Stimulated activated CD8-positive, alpha-beta memory T cell treated with anti-CD3 and anti-CD28 coated beads, Interleukin-15, amount 100 ng/mL, for 24 hours (primary cell): ENCODE measurements at places on chromosomes 13 and 19.

DNA sequence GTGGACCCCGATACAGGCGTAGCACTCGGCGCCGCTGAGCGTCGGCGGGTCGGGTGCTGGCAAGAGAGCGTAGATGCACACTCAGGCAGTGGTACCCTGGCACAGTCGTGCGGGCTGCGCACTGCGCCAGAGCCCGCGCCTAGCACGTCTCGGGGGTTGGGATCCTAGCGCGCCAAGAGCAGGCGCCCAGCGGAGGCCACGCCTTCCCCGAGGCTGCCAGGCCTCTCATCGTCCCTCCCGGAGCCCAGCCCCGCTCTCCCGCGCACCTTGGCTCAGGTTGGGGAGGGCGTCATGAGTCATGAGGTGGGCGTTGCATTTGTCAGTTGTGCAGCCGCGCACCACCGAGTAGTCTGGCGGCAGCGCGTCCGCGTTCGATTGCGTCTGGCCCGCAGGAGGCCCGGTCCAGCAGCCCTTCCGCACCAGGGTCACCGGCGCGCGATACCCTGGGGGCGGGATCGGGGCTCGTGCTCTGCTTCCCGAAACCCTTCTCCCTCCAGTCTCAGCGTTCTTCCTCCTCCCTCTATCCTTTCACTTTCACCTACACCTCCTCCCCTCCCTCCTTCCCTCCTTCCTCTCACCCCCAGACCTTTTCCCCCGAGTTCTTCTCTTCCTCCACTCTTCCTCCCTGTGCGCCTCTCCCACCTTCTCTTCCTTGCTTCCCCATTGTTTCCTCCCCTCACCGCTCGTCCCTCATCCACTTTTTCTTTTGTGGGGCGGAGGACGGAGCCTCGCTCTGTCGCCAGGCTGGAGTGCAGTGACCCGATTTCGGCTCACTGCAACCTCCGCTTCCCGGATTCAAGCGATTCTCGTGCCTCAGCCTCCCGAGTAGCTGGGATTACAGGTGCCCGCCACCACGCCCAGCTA lies 3.5 kb downstream of the LYPD5 start:
- DNase-seq = no peak

DNA sequence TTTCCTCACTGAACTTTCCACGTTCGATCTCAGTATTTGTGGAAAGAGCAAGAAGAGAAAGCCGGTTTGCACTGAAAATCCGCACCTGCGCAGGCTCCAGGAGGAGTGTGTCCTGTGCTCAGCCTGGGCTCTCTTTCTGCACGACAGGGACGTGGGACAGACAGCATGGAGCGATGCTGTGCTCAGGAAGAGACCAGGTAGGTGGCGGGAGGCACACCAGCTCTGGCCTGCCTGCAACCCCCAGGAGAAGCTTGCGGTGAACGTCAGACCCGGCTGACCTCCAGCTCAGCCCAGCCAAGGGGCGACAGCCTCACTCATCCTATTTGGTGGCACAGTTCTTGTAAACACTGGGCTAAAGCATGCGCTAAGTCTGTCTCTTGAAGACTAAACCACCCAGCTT lies 35.9 kb downstream of the NAXD start:
- no peak for DNase-seq

DNA sequence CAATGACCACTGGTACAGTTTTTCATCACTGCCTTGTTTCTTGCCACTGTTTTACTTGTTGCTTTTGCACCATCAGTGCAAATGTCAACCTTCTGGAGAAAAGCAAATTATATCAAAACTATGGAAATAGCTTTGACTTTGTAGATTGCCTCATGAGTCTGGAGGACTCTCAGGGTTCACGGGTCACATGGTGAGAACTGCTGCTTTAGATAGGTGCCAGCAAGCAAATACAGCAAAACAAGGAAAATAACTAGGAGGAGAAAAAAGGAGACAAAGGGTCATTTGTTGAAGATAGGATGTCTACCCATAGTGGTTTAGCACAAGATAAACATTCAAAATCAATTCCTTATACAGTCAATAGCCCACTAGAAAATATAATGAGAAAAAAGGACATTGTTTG lies 33.1 kb downstream of the POLR1D start:
- DNase-seq = no peak

DNA sequence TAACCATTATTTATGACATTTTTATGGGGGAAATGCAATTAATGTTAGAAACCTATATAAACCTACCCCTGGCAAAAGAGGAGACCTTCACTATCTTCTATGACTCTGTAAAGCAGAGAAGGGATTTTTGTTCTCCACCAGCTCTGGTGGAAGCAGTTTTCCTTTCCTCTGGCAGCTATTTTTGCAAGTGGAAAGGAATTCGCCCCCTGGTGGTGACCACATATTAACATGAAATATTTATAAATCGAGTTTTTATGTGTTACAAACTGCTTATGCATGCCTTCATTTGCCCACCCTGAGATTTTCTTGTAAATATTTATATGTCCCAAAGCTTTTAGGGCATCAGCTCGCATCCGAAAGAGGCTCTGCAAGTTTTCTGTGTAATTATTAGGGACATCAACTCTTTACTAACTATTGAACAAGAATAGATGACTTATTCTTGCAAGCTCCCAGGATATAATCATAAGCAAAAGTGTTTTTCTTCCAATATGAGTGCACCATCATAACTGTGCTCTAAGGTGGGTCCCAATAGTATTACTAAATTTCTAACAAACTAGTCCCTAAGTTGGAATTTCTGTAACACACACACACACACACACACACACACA lies 62.4 kb downstream of the SERTM1 start:
- no peak for DNase-seq

DNA sequence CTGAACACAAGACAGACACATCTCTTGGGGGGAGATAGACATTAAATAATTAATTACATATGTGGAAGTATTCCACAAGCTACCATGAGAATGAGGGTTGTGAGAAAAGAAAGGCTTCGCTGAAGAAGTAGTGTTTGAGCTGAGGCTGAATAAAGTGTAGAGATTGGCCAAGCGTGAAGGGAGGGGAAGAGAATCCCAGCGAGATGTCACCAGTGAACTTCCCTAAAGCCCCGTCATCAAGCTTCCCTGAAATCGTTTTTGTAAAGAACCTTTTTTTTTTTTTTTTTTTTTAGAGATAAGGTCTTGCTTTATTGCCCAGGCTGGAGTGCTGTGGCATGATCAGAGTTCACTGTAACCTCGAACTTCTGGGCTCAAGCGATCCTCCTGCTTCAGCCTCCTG lies 235.2 kb downstream of the KCNRG start:
- no peak for DNase-seq

DNA sequence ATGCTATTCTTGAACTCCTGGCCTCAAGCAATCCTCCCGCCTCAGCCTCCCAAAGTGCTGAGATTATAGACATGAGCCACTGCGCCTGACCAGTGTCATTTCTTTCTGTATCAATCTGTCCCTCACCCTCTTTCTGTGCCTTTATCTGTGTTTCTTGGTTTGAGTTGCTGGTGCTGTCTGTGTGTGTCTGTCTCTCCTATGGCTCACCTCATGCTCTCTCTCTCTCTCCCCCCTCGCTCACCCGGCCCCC lies 9.9 kb downstream of the IRF2BP1 start:
- no peak for DNase-seq

DNA sequence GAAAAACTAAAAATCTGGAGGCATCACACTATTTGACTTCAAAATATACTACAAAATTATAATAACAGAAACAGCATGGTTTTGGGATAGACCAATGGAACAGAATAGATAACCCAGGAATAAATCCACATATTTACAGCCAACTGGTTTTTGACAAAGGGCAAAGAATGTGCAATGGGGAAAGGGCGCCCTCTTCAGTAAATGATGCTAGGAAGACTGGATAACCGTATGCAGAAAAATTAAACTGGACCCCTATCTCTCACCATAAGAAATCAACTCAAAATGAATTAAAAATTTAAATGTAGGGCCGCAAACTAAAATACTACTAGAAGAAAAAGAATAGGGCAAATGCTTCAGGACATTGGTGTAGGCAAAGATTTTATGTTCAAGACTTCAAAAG lies 440.5 kb upstream of the SGCG start:
- DNase-seq = no peak

DNA sequence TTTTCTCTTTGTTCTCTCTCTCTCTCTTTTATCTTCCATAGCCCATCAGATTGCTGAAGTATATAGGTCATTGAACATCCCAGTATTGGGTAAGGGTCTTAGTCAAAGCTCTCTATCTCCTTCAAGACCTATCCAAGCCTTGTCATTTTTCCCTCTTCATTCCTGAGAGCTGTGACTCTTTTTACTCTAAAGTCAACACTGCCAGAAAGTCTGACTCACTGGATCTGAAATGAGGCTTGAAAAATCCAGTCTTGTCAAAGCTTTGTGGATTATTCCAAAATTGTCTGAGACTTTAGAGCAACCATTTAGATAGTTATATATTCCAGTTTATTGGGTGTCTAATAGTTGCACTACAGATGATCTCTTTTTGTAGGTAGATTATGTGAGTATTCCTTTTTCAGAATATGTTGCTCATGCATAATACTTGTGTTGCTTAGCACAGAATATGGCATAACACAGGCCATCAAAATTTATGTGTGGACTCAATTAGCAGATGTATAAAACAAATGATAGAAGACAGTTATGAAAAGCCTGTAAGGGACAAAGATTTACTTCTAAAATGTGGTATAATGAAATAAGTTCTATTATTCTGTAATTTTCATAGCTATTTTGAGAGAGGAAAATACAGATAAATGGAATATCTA lies 389.3 kb upstream of the PCDH9 start:
- DNase-seq = no peak

DNA sequence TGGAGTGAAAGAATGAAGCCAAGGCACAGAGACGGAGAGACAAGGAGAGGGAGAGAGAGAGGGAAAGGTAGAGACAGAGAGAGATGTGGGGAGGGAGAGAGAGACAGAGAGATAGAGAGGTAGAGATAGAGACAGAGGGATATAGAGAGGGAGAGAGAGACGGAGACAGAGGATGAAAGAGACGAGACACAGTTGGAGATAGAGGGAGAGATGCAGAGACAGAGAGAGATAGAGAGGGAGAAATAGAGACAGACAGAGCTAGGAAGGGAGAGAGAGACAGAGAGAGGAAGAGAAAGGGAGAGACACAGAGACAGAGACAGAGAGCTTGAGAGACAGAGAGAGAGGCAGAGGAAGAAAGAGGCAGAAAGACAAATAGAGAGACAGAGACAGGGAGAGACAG lies 4.5 kb upstream of the CSNK1G2 start:
- DNase-seq = no peak

DNA sequence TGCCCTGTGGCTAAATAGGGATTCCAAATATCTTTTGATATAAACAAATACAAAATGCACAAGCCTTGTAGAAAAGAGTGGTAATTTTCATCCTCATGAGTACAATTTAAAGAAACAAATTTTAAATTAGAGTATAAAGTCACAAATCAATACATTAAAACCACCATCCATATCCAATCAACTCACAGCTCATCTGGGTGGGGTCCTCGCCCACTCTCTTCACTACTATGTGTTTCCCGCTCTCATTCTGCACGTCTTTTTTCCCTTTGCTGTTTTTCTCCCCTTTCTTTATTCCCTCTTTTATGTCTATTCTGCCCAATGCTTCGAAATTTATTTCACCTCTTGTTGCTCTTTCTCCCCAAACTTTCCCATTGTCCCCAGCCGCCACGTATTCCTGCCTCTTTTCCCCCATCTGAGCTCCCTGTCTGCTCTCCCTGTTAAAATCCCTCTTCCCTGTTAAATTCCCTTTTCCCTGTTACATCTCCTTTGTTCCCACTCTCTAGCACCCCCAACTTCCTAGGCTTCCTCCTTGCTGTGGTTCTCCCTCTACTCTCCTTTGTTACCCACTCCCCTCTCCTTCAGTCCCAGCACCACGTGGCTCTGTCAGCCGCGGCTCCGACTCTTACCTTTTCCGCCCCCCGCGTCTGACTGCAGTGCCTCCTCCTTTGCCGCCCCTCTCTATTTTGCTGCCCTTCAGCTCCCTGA lies 1.3 kb downstream of the ZNF616 start:
- no peak for DNase-seq

GRCh38 chr19:2652504-2653099 lies 49.9 kb downstream of the GNG7 start:
- DNase-seq = no peak
